ENCODE measurements at places on chromosomes 6 and 20.

- no peak for DNase-seq
Measured at GRCh38 chr6:84847390-84848160, 83.2 kb upstream of the TBX18 start.

DNA sequence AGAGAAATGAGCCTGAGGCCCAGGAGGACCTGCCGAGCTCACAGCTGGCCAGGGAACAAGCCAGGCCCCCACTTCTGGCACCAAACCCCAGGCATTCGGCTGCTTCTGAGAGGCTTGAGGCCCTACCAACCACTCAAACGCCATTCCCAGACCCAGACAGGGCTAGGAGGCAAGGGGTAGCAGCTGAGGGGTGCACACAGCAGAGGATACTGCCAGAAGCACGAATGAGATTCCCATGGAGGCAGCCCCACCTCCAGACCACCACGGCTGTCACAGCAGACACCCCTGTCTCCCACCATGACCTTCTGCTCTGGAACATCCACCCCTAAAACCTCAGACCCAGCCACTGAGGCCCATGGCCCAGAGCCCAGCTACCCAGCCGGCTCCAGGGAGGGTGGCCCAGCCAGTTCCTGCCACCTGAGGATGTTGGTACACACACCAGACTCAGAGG is 36.1 kb downstream of the NTSR1 start:
- no peak for DNase-seq

- DNase-seq, result no peak
Measured at GRCh38 chr20:46698788-46699187, 9.5 kb upstream of the TP53RK start.

- DNase-seq, result no peak
Measured at GRCh38 chr20:59437601-59438031, 137.2 kb downstream of the EDN3 start.

- DNase-seq, result no peak
Measured at GRCh38 chr6:53924277-53924676, 129.5 kb downstream of the LRRC1 start.

DNA sequence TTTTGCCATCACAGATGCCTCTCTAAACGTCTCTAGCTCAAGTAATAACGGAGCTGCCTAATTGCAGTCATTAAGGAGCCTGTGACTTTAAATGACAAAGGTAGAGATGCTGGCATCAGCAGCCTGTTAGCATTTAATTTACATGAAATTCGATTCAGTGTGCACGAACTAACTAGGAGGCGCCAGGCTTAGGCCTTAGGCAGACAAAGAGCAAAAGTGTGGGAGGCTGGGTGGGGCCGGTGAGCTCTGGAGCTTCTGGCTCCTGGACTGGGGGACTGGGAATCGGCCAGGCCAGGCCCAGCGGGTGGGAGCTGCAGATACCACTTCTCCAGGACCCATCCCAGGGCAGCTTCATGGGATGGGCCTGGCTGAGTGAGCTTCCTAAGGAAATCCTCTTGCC is 170.0 kb upstream of the AGPAT4 start:
- no peak for DNase-seq

DNA sequence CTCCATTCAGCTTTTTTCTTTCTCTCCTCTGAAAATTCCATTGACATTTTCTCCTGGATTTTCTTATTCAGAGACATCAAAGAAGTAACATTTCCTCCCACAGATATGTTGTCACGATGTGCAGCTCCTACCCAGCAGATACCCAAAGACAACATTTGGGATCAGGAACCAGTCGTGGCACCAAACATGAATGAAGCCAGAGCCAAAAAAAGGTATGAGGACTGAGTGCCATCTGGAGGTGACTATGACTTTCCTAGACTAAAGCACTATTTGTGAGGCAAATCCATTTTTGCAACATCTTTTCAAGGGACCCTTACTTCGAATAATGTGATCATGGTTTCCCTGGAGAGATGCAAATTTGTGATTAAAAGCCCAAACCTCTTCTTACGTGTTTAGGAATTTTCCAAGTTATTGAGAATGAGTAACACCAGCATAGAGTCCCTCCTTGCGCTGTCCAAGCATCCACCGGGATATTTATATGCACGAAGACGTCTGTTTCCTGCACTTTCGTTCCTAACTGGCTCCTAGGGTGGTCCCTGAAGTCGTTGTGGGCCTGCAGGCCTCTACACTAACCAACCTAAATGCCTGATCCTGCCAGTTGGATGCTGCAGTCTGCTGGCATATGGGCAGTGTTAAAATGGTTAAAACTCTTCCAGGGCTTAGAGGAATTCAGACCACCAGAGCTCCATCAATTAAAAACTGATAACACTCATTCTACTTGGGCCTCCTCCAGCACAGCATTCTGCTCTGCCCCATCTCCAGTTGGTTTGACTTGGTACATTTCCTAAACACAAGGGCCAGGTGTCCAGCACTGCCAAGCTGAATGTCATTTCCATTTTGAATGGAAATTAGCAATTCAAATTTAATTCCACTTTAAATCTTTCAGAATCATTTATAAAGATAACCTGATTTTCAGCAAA is 256.6 kb downstream of the C6orf118 start:
- DNase-seq, result no peak

GRCh38 chr20:16241911-16242310 is 331.3 kb downstream of the KIF16B start:
- DNase-seq, result no peak

DNA sequence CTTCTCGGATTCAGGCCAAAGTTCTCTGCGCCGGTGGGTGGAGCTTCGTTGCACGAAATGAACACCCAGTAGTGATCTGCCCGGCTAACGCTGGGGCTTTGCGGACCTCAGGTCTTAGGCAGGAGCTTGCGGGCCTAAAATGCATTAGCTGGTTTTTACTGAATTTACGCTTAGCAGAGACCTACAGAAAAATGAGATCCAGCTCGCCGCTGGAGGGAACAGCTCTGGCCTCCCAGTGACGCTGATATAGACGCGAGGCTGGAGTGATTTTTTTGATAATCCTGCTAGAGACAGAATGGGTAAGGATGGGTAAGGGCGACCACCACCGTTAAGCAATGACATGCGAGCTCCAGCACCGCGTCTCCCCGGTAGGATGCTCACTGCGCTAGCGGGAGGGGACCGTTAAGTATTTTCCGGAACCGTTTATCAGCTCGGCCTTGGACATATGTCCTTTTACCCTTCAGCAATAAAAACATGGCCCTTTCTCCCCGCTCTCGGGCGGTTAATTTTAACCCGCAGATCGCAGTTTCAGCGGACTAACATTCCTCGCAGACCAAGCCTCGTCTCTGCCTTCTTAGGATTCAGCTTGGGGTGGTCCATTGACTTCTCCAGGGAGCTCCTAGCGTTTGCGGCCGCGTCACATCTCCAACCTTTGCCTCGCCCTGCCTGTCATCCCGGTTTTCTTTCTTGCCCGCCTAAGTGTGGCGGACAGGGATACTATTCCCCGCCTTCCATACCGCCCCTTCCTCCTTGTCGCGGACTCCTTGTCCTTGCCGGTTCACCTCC is 109.3 kb downstream of the GPX5 start:
- DNase-seq, result no peak

GRCh38 chr20:8476021-8476420 is 344.0 kb downstream of the PLCB1 start:
- DNase-seq, result no peak

DNA sequence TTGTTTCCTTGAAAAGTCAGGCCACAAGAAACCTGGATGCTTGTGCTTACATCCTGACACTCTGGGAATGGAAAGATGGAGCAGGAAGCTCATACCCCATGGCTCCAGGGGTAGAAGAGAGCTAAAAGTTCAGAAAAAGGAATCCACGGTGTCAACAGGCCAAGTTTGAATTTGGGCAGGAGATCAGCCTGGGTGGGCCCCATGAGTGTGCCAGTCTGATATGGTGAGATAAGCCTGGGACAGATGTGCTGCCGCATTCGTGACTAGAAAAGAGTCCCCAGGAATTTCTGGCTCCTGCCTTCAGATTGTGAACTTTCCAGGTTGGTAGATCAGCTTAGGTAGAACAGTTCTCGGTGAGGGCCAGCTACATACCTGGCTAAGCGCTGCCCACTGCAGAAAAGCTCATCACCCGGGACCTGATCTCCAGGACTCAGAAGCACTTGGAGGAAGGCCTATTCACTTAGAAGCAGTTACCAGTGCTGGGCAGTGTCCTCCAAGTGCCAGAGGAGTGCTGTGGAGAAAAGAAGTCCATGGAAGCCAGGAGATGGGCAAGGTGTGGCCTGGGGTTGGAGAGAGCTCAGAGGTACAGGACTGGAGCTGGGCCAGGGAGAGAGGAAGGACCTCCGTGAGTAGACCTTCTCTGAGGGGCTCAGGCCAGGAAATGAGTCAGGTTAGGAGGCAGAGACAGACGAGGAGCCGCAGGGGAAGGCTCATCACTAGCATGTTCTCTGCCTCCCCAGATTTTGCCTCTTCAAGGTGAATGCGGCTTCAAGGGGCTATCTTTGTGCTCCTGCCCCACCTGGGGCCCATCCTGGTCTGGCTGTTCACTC is at the start of gene TSPO2:
TSPO2 (plus strand) TSS at position 242 of the 830 bp plus-strand sequence; CDS start at position 761, 519 bp downstream.
- DNase-seq, result no peak

- no peak for DNase-seq
Measured at GRCh38 chr6:162862462-162862861, 134.7 kb downstream of the PACRG start.

GRCh38 chr6:487956-488355 is 96.4 kb downstream of the IRF4 start:
- no peak for DNase-seq

DNA sequence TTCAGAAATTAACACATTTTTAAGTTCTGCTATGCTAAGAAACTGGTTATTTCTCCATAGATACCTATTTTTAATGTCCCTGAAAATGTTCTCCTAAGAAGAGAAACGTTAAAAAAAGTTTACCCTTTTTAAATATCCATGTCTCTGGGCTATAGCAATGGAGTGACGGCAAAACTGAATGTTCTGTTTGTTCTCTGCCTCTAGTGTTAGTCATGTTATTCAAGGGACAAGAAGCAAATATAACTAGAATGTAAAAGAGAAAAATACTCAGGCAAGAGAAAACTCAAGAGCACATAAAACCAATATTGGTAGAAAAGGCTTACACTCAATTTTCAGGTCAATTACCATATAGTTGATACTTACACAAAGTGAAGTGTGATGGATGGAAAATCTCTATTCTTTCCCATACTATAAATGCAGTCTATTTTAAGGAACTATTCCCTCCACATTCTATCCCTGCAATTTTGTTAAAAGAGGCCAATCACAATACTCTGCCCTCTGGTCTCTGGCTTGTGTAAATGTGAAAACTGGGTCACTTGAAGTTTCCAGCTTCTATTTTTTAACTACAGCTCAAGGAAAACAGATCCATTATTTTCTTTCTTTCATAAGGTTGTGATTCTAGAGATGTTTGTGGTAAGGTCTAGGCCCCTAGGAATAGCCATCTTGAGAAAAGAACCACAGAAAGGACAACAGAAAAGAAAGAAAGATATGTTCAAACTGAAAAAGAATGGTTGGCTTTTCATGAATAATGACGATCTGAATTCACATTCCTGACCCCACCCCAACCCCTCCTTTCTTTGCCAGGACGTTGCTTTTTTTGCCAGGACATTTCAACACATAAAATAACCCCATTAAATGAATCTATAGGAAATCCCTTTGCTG is 200.3 kb upstream of the FAM83B start:
- no peak for DNase-seq

DNA sequence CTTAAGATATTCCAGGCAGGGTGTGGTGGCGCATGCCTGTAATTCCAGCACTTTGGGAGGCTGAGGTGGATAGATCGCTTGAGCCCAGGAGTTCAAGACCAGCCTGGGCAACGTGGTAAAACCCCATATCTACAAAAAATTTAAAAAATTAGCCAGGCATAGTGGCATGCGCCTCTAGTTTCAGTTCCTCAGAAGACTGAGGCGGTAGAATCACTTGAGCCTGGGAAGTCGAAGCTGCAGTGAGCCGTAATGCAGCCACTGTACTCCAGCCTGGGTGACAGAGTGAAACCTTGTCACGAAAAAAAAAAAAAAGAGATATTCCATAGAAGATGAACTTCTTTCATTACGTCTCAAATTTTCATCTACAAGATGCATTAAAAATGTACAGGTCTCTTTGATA is 46.7 kb upstream of the ISM1 start:
- no peak for DNase-seq

GRCh38 chr6:16105854-16106253 is 23.0 kb upstream of the MYLIP start:
- DNase-seq, result no peak

DNA sequence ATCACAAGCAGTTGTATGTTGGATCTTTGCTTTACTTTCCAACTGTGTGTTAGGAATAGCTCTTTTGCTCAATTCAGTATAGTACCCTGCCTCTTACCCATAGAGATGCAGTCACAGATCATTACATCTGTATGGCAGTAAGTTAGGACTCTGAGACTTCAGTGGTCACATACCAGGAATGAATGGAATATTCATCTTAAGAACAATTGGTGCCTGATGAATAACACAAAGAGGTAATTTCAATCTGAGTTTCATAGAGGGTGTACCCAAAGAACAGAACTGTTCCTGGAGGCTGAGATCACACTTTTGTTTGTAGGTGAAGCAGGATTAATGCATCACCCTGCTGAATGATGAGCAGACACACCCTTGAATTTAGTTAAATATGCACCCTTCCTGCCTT is 28.7 kb upstream of the KIF13A start:
- DNase-seq, result no peak

DNA sequence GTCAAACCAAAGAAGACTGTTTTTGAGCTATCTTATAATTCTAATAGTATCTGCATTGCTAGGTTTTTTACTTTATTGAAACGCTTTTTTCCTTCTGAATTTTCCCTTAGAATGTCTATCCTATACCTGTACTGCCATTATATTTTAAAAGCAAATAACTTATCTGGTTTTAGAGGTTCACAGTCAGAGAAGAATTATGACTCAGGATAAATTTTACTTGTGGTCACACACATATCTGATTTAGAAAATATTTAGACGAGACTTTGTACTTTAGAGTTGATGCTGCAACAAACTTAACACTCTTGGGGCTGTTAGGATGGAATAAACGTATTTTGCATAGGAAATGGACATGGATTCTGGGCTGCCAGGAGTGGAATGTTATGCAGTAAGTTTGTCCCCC is 33.0 kb downstream of the LMBRD1 start:
- no peak for DNase-seq

DNA sequence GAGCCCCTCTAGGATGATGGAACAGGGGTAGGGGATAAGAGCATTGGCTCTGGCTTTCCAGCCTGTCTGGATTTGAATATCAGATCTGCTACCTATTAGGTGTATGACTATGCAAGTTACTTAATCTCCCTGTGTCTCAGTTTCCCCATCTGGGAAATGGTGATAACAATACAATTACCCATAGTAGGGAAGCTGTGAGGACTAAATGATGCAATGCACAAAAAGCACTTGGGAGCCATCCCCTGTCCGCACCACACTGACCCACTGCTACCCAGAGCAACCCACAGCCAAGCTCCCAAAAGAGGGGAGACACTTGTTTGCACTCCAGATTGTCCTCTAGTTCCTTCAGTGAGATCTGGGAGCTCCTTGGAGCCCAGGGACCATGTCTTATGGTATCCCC is 30.1 kb downstream of the C6orf132 start:
- DNase-seq, result no peak

GRCh38 chr6:146408583-146408982 is 135.1 kb upstream of the RAB32 start:
- DNase-seq, result no peak
